Uterus (tissue), 4 donors: ENCODE measurements at places on chromosomes 5 and 9. TPM values are rescaled to one million over a fixed set of nuclear protein-coding genes. Genes with fewer than 3 reads are reported as not detected.

- H3K27me3 ChIP-seq, result no peaks in the 10 kb centered on the region
- no peak for DNase-seq
- H3K27ac ChIP-seq, result no peak overlapping the region
- H3K36me3 ChIP-seq, result no peaks in the 10 kb centered on the region
Measured at GRCh38 chr9:103458826-103459225, 463.7 kb downstream of the CYLC2 start.

- H3K36me3 ChIP-seq, result no peaks in the 10 kb centered on the region
- DNase-seq, result no peak
- no peaks in the 10 kb centered on the region for H3K4me1 ChIP-seq
Measured at GRCh38 chr9:84947412-84947972, 278.0 kb downstream of the NTRK2 start.

DNA sequence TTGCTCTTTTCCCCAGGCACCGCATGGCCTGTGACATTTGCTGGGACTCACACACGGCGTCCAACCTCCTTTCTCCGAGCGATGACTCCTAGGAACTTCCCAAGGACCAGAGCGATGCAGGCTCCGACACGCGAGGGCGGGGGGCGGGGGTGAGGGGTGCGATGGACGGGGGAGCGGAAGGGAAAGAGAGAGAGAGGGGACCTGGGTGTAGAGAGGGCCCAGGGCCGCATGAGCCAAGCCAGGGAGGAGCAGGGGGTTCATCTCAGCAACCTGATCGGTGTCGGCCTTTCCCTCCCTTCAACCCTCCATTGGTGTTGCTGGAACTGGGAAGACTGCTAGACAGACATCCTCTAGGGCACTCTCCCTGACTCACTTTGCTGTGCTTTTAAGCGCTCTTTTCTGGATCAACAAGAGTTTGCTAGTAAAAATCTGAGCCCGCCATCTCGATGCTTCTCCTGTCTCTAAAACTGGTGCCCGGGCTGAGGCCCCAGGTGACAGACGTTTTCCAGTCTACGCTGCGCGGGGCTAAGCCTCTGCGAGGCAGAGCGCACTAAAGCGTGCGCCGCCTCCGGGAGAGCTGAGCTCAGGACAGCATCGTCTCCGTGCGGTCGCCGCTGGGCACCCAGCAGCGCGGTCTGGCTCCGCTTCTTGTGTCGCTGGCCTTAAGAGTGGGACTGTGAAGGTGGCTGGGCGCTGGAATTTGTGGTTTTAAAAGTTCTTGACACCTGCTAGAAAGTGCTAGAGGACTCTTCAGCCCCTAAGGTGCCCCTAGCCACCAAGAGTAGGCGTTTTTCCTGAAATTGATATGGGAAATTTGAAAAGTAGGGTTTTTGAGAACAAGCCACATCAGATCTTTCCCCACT is 1.0 kb upstream of the TSLP start:
- H3K4me1 ChIP-seq, result no peaks in the 10 kb centered on the region
- H3K36me3 ChIP-seq, result no peaks in the 10 kb centered on the region
- H3K27ac ChIP-seq, result no peak overlapping the region
- no peak for DNase-seq
- no peak overlapping the region for H3K4me3 ChIP-seq

DNA sequence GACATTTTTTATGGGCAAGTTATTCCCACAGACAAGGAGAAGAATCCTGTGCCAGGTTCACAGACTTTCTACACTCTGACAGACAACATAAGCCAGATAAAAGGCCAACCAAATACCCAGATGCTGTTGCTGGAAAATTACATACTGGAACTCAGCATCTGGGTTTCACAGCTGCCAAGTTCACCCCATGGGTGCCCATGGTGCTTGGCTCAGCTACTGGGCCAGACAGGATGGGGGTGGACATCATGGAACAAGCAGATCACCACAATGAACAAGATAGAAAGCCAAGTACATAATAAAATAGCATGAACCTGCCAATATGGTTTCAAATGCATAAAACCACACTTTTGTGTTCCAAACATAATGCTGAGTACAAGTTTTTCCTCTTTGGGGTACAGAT is 999.8 kb downstream of the NR2F1-AS1 start:
- H3K27me3 ChIP-seq, result no peaks in the 10 kb centered on the region
- no peak overlapping the region for H3K27ac ChIP-seq
- DNase-seq, result no peak
- no peak overlapping the region for H3K4me3 ChIP-seq

RPS23 gene
- total RNA-seq, result 2,261 TPM

SPINK6 gene
- not detected for total RNA-seq
